ENCODE measurements at places on chromosomes 16 and 17. TPM values are rescaled to one million over a fixed set of nuclear protein-coding genes. Genes with fewer than 3 reads are reported as not detected.

The PRR29 gene
- 0.50 TPM for total RNA-seq

The TP53TG3F gene
- 0.15 TPM for total RNA-seq

The DCUN1D3 gene
- total RNA-seq, result 8.9 TPM

The SHMT1 gene
- 45.3 TPM for total RNA-seq

All from A549 treated with AZD2906 at 1 μM for 4 hours (cell line).